ENCODE measurements at places on chromosomes 3 and 15.

DNA sequence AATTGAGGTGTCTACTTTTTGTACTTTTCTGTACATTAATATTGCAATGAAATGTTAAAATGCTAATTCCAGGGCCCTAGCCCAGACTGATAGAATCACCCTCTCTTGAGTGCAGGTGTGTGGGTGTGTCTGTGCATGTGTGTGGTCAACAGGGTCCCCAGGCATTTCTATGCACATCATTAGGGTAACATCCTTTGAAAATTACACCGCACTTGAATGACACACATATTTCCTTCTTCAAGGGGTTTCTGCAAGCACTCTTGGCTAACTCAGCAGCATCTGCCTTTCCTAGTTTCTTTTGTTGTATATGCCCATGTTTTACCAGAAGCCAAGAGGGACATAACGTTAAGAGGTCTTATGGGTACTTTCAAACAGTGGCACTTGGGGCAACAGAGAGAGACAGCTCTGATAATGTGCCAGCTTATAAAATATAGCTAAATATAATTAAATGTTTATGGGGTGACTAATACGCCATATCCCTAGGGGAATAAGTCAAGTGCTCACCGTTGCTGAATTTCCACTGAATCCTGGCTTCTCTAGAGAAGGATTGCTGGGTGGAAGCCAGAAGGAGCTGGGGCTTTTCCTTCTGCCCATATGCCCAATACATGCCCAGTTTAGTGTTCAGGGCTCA lies 54.5 kb upstream of the LRIG1 start:
- no peak for DNase-seq

DNA sequence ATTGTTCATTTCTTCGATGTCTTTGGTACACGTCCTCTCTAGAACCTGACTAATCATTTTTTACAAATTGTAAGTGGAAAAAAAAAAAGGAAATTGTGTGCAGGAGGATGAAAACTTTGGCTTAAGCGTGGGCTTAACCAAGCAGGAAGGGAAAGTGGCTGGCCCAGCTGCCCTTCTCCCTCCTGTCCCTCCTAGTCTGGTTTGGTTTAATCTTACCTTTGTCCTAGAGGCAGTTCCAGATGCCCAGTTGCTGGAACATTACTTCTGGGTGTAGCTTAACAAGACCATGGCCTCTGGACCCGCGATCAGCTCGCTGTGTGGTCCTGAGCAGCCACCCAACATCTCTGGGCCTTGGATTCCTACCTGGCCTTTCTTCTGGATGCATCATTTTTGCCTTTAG lies 15.4 kb downstream of the PAQR5 start:
- no peak for DNase-seq

DNA sequence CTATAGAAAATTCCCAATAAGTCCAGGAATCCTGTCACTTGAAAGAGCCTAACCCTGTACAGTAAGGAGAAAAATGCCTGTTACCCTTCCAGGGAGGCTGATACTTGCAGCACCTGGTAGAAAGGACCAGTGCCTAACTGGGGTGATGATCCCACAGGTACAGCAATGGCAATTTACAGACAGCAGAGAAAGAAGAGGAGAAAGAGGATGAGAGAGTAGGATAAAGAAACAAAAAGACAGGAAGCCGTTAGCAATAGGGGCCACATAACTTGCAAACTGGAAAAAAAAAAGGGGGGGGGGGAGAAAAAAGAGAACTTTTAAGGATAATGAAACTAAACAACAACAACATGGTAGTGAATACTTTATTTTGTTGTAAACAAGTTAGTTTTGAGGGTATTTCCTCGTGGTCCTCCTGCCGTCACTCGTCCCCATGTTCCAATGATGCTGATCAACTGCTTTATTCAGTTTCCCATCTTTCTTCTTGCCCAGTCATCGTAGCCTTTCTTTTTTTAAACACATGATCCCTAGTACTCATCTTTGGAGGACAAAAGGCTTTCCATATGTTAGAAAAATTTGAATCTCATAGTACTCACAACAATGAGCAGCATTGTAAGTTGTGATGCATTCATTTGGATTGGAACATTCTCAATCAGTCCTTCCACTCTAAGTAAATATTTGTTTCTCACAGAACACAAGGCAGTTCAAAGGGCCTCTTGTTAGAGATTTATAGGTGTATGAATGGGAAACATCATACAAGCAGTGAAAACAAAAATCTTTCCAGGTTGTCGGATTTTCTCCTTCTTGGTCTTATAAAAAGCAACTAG lies 8.6 kb downstream of the TM4SF1 start:
- DNase-seq, result no peak

DNA sequence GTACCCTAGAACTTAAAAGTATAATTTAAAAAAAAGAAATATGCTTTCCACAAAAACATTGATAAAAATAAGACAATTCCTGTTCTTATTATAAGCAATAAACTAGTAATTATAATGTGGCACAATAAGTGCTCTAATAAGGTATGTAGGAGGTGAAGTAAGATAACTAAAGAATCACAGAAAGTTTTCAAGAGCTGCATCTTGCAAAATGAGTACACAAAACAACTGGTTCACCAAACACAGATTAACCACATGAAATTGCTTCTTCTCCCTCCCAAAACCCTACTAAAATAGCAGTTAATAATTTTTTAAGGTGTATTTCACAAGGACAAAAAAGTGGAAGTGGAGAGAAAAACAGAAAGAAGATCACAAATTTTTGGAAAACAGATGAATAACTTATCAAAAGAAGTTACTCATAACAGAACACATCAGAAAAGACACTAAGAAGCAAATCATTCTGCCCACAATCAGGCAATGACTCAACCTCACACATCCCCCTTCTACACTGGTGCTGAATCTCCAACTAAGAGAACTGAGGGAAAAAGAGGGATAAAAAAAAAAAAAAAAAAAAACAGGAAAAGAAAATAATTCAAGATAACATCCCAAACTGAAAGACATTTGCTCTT lies 64.2 kb downstream of the TBC1D5 start:
- no peak for DNase-seq

GRCh38 chr3:116246406-116246980 lies 198.8 kb downstream of the LSAMP start:
- no peak for DNase-seq

DNA sequence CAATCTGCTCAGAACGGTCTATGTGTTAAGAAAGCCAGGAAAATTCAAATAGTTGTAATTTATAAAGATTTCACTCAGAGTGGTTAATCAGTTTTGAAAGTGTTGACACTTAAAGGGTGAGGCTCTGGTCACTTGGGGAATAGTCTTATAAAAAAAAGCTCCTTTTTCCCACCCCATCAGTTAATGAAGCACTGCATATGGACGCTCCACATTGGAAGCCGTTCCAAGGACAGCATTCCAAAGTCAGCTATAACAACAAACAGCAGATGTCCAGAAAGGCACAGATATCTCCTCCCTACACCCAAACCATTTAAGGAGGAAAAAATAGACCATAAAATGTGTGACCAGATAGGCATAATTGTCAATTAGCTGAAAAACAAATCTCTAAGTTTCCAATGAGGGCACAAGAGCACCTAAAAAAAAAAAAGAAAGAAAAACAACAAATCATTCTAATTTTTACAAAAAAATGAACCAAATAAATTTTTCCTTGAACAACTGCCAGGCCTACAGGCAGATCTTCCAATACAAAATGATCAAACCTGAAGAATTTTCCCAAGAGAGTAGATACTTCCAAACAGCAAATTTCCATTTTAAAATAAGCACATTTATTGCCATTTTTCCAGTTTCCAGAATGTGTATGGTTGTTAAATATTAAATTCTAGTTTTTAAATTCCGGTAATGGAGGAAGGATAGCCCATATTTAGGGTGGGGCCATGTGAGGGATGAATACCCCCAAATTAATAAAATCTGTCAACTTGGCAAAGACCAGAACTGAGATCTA lies 198.3 kb downstream of the ERC2 start:
- no peak for DNase-seq

- DNase-seq, result no peak
Observed at GRCh38 chr3:129441215-129441614, 1.2 kb downstream of the IFT122 start.

DNA sequence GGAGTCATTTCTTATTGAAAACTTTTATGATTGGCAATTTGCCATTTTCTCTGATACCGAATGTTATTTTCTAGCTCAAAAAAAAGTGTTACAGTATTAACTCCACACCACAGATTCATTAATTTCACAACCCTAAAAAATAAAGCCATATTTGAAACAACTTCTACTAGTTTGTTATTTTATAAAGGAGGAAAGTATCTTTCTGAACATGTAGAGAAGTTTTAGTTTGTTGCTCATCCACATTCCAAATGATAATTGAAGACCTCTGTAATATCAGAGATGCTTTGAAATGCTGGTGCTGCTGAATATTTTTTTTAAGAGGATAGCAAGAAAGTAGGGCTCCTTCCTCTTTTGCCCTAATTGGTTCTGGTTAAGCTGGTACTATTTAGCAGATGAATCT lies 1.9 kb downstream of the VGLL3 start:
- DNase-seq, result no peak

GRCh38 chr15:80673561-80674244 lies 21.4 kb upstream of the ABHD17C start:
- peak; percentile 22 for DNase-seq

- DNase-seq, result no peak
Observed at GRCh38 chr15:24678485-24678884, 2.9 kb downstream of the NPAP1 start.

DNA sequence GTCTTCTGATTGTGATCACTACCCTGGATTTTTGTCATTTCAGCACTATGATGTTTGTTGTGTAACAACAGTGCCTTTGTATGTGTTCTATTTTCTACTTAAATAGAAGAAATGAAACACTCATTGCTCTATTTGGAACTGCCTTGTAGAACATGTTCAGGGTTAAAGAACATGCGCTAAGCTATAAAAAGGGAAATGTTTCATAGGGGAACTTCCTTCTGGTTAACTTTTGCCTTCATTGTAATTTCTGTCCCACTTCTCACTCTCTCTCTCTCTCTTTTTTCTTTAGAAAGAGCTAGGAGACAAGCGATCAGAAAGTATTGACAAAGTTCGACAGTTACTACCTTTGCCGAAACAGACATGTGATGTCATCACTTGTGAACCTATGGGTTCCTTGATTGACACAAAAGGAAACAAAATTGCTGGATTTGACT lies at the start of gene P2RY12:
Gene P2RY12, minus strand, starts transcription at position 13 of the 434 bp plus-strand sequence. CDS start 45,908 bp downstream, outside the sequence.
- peak; percentile 44 for DNase-seq

DNA sequence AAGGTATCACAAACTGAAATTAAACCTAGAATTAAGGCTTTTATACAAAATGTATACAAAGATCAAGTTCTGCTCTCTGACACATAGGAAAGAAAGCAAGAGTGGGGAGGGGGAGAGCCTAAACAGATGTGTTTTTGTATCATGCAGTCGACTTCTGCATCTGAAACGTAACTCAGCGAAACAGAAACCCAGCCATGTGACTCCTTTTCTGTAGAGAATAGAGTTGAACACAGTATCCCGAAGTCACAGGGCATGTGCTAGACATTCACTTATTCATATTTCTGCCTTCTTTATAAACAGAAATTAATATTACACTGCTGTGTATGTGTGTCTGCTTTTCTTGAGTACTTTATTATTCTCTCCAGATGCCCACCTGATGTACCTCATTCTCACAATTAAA lies 121.0 kb downstream of the PDZRN3 start:
- DNase-seq, result peak; percentile 12

- no peak for DNase-seq
Observed at GRCh38 chr3:107810171-107811071, 280.4 kb downstream of the CD47 start.

- DNase-seq, result no peak
Observed at GRCh38 chr3:178060407-178060806, 475.8 kb upstream of the KCNMB2 start.

DNA sequence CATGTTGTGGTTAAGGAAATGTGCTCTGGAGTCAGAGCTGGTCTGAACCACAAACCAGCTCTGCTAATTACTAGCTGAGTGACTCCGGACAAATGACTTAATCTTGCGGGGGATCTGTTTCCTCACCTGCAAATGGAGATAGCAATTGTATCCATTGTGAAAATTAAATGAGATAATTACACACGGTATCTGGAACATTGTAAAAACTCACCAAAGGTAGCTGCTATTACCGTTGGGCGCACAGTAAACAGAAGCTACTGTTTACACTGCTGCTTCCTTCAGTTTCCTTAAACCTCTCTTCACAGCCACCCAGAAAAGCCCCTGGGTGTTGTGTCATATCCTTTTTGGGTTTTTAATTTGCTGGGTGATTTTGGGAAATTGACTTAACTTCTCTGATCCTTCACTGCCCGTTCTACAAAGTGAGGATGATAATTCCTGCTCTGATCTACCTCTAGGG lies 107.8 kb downstream of the MEGF11 start:
- no peak for DNase-seq

- DNase-seq, result peak; percentile 79
Observed at GRCh38 chr3:129016720-129017483, 15.8 kb downstream of the EFCC1 start.

GRCh38 chr3:73602170-73602569 lies 22.6 kb downstream of the PDZRN3 start:
- DNase-seq, result no peak

GRCh38 chr15:83943849-83944404 lies 290.0 kb downstream of the ADAMTSL3 start:
- DNase-seq, result no peak

- no peak for DNase-seq
Observed at GRCh38 chr3:40035177-40035576, 225.8 kb downstream of the MYRIP start.

- DNase-seq, result peak; percentile 47
Observed at GRCh38 chr3:17182166-17182565, 297.4 kb downstream of the PLCL2 start.

DNA sequence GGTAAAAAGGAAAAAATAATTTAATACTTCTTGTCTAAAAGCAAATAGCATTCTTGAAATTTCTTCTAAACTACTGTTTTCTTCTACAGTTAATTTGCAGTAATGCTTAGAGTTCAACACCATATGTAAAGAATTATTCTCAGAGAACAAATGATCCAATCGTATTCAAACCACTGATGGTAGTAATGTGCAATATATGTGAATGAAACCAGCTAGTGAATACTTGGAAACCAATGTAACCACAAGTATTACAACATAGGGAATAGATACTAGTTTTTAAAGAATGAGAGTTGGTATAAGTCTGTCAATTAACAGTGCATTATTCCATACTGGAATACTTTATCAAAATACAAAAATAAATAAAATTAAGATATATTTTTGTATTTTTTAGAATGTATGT lies 850.0 kb downstream of the DIPK2A start:
- DNase-seq, result no peak

- no peak for DNase-seq
Observed at GRCh38 chr15:45799508-45799907, 164.7 kb downstream of the SQOR start.

DNA sequence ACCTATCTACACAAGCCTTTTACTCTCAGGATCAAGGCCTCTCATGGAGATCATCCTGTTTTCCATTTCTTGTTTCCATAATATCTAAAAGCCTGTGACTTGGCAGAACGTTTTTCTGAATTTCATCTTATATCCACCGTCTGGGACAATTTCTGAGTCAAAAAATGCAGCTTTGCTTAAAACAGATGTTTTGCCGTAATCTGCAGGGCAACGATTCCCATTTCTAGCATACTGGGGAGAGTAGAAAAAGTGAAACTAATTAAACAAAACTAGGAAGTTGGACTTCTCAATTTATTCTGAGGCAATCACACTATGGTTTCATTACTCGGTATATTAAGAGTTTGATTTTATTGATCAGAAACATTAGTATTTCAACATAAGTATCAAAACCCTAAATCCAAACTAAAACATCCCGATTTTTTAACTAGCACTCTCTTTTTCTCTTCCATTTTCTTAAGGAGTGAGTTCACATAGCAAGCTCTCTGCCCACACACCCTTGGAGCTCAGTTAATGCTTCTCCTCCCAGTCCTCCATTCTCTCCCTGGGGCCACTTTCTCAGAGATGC lies 33.6 kb downstream of the SPATA12 start:
- DNase-seq, result no peak

- no peak for DNase-seq
Observed at GRCh38 chr15:77503764-77504163, 83.1 kb downstream of the HMG20A start.

- DNase-seq, result no peak
Observed at GRCh38 chr3:26365706-26366105, 256.9 kb upstream of the LRRC3B start.

All from GM06990 (cell line).